ENCODE measurements at places on chromosomes 2 and 18. TPM values are rescaled to one million over a fixed set of nuclear protein-coding genes. Genes with fewer than 3 reads are reported as not detected.

Gene ABCA12
- not detected for total RNA-seq

Gene MAP4K3
- total RNA-seq, result 13.1 TPM

Gene LGALSL
- total RNA-seq, result 1.1 TPM

Gene KCNJ3
- total RNA-seq, result not detected

Gene PTH2R
- 0.12 TPM for total RNA-seq

Gene SH2D6
- 0.52 TPM for total RNA-seq

Gene NAT8
- not detected for total RNA-seq

Gene SERPINB13
- not detected for total RNA-seq

Gene PIEZO2
- total RNA-seq, result not detected

Gene TNFRSF11A
- 8.0 TPM for total RNA-seq

Gene EML6
- total RNA-seq, result 3.1 TPM

Gene TRIM43
- not detected for total RNA-seq

Gene EHD3
- 0.41 TPM for total RNA-seq

Gene DARS1
- 94.0 TPM for total RNA-seq

Gene TUBA3D
- not detected for total RNA-seq

Gene UGT1A10
- total RNA-seq, result not detected

Gene ABCG8
- not detected for total RNA-seq

Gene KANSL3
- 74.6 TPM for total RNA-seq

Gene UGT1A4
- not detected for total RNA-seq

Gene TEX44
- total RNA-seq, result not detected

Gene IDH1
- total RNA-seq, result 45.6 TPM

Gene IL1B
- total RNA-seq, result not detected

Gene EMILIN2
- total RNA-seq, result 19.0 TPM

Gene ALPG
- total RNA-seq, result not detected

Gene TSGA10
- total RNA-seq, result 7.2 TPM

Gene KATNAL2
- 0.45 TPM for total RNA-seq

Gene TRABD2A
- 30.2 TPM for total RNA-seq
